ENCODE measurements at places on chromosomes 3 and 15.

GRCh38 chr15:46170326-46170725 lies 535.5 kb downstream of the SQOR start:
- DNase-seq = no peak

DNA sequence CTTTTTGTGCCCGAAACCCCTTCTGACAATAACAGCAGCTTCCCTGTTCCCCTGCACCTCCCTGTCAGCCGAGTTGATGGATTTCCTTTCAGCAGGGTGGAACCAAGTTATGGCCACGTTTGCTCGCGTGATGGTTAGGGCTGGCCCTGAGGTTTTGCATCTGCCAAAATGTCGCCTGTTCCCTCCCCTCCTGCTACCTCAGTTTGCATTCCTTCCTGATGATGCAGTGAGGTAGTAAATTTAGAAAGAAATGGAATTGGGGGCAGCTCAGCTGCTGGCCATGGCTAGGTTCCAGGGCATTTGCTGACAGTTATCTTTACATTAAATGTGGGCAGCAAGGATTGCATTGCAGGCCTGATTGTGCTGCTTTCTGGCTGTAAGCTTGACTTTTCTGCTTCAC lies 13.2 kb downstream of the LIMD1 start:
- no peak for DNase-seq

GRCh38 chr3:134896141-134896540 lies 101.1 kb downstream of the EPHB1 start:
- no peak for DNase-seq

- no peak for DNase-seq
These were observed 328.3 kb downstream of the PLCL2 start for GRCh38 chr3:17213102-17213501.

- no peak for DNase-seq
These were observed 1099.3 kb downstream of the ROBO2 start for GRCh38 chr3:78139166-78139565.

- DNase-seq = no peak
These were observed 29.5 kb upstream of the SNRK start for GRCh38 chr3:43256714-43257461.

- DNase-seq = no peak
These were observed 41.4 kb downstream of the PGPEP1L start for GRCh38 chr15:98966091-98966787.

DNA sequence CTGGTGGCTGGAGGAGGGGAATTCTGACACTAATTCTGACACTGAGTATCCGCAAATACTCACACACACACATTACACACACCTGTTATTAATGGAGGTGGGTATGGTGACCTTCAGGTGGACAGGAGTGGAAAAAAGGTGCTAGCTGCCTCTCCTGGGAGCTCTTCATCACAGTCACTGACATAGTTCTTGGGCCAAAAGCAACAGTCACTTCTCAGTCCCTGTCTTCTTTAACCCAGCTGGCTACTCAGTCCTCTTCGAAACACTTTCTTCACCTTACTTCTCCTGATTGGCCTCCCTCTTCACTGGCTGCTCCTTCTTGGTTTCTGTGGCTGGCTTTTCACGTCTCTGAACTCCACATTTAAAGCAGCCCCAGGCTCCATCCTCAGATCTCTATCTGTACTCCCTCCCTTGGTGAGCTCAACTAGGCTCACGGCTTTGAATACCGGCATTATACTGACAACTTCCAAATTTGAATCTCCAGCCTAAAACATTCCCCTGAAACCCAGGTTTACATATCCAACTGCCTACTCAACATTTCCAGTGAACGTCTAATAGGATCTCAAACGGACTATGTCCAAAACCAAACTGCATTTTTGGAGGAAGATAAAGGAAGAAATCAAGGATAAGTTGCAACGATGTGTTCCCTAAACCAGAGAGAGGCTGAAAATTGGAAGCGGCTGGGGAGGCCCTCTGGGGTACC lies 53.2 kb upstream of the HEG1 start:
- DNase-seq = no peak

DNA sequence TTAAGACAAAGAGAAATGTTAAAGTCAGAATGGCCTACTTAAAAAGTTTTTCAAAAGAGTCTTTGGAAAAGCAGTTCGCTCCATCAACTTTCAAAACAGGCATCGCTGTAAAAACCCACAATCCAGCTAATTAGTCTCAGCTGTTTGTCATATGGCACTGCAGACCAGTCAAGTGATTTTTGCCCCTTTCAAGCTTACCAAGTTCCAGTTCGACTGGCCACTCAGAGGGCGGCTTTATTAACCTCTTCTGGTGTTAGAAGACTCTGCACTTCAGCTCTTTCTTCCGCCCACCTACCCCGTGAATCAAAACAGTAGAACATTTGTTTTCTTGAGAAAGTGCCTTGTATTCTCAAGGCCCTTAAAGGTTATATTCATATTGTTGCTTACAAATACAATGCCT lies 19.3 kb downstream of the RAB27A start:
- DNase-seq = no peak

GRCh38 chr3:28521663-28522062 lies 173.0 kb upstream of the AZI2 start:
- DNase-seq = no peak

DNA sequence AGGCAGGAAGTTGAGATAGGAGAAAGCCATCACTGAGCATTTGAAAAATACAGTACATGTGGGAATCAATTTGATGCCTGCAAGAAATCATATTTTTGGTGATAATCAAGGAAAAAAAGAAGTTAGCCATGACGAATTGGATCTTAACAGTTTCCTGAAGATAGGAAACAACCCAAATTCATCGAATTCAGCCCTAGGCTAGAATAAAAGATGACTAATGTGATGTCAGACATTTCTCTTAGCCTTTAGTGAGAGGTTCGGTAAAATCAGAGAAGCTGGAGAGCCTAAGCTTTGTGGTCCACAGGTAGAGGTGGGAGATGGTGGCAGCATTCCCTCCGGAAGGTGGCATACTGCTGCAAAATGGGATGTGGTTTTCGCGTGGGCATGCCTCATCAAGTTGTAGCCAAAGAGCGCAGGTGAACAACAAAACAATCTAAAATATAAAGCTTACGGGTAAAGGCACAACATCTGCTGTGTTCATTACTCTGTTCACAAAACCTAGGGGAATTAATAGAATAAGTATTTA lies 144.1 kb upstream of the ALCAM start:
- peak; percentile 9 for DNase-seq

DNA sequence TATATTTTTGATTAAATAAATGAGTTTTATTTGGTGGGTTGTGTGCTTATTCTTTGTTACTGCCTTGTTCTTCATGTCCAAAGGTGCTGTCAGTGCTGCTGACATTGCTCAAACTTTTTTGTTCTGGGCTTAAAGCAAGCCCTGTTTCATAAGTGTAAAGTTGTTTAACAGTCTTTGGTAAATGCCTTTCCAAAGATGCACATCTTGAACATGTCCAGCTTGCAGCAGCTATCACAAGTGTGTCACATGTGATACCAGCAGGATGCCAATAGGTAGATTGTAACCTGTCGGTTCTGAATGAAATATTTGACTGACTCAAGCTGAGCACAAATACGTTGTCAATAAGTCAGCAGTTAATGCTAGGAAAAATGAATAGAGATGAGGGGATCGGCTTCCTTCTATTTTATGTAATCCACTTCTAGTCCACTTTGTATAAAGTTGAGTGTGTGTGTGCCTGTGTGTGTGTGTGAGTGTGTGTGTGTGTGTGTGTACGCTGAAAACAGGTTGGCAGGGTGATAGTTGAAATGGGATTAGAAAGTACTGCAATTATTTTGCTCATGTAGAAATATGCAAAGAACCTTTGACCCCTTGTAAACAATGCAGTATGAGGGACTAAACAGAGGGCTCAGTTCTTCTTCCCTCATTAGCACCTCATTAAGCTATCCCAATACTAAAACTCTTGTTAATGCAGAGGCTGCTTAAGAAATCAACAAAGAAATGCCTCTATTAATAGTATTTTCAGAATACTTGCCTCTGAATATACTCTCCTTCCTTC lies 986.5 kb downstream of the TUSC7 start:
- no peak for DNase-seq

DNA sequence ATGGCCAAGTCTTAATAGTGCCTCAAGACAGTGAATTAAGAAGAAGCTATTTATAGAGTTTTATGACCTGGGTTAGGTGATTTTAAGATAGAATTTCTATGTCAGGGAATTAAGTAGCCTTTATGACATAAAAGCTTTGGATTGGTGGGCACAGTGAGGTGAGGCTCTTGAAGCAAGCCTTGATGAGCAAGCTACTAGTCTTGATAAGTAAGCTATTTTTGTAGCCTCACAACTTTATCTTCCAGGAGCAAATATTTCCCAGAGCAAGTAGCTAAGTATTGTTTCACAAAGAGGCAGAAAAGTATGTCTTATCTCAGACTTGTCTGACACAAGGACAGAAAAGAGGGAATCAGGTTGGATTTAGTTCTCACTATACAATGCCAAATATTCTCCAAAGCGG lies 491.7 kb upstream of the RASGRP1 start:
- no peak for DNase-seq

GRCh38 chr3:172218350-172219323 lies 179.3 kb downstream of the FNDC3B start:
- DNase-seq = no peak

DNA sequence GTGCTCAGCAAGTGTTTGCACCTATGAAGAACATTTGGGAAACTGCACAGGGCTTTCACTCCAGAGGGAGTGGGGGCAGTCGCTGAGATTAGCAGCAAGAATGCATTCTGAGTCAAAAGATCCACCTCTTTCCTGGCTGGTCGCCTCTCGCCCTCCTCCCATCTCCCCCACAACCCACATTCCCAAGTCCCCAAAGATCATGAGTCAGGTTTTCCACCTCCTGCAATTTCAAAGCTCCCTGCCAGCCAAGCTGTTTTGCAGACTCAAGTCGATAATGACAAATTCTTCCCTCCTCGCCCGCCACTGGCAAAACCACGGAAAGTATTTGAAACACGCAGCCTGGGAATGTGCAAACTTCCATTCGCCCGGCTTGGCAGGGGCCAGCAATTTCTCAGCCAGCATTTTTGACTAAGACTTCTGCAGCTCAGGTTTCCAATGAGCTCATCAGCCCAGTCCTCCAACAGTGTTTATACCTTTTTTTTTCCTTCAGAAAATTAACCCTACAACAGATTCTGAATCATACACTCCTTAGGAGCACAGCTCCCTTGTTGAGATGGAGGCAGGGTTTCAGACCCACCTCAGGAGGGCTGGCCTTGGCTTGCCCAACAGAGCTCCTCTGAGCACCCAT lies 181.4 kb downstream of the SMAD6 start:
- peak; percentile 77 for DNase-seq

- no peak for DNase-seq
These were observed 70.3 kb downstream of the TAMM41 start for GRCh38 chr3:11776346-11776745.

DNA sequence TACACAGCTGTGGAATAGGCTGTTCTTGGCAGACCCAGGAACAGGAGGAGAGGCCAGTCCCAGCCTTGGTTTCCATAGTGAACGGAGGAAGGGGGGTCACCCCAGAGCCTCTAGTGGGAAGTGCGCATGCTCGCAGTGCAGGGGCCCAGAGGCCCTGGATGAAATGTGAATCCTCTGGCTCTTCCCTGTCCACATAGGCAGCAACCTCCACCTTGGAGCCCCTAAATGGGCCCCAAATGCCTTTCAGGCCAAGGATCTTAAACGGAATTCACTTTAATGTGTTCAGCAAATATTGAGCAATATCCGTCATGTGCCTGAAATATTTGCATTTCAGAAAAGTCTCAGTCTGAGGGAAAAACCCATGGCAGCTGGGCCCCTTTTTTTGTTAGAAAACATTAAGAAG lies 3.3 kb upstream of the NDN start:
- DNase-seq = peak; percentile 48

- DNase-seq = peak; percentile 70
These were observed 7.3 kb downstream of the ACOX2 start for GRCh38 chr3:58529516-58530353.

DNA sequence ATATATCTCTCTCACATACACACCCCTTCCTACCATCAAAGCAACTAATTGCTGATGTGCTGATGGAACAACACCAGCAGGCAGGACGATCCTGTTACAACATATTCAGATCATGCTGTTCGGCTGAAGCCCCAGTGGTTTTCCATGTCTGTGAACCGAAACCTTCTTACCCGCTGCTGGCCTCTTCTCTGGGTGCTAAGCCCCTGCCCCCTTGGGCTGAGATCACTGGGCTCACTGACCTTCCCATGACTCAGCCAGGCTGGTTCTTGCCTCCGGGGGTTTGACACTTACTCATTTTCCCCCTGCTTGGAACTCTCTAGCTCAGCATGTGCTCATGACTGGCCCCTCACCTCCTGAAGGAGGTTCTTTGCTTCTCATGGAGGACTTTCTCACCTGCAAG lies 122.0 kb upstream of the RGMA start:
- no peak for DNase-seq

- DNase-seq = no peak
These were observed 17.8 kb upstream of the THUMPD3 start for GRCh38 chr3:9345041-9345440.

GRCh38 chr15:78979456-78980320 lies 34.8 kb upstream of the CTSH start:
- peak; percentile 81 for DNase-seq

- no peak for DNase-seq
These were observed 57.2 kb upstream of the TOPAZ1 start for GRCh38 chr3:44184319-44184953.

GRCh38 chr15:75198560-75199356 lies 2.9 kb upstream of the C15orf39 start:
- peak; percentile 84 for DNase-seq

DNA sequence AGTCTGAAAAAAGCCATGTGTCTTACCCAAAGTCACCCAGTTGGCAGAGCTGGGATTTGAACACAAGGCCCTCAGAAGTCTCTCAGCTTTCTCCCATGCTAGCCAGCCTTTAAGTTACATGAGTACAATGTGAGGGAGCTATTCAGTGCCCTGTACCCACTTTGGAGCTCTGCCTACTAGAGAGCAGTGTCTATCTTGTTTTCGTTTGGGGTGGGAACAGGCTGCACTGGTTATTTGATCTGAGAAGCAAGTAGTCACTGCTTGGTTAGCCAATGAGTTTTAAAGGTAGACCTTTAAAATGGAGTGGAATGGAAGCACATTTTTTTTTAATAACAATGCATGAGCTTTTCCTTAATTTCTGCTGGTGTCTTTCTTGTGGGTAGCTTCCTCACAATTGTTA lies 231.1 kb upstream of the BHLHE40 start:
- DNase-seq = no peak

DNA sequence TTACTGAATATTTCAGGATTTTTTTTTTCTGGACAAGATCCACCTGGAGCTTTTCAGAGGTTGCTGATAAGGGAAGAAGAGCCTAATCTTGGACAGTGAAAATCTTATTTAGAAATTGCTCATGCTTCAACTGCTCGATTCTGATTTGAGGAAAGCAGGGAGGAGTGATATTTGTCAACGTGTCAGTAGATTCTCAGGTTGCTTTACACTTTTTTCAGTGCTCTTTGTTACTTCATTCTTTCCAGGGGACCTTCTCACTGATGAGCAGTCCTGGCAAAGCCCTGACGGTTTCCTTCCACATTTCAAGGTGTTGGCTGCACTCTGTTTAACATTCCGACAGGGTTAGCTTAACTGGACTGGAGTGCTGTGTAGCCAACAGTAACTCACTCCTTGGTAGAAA lies 24.1 kb upstream of the RARB start:
- no peak for DNase-seq

Data from Caco-2 (cell line).